ENCODE measurements at places on chromosomes 1 and 21.
A peak's percentile ranks its signal among the peaks of the same experiment; 100 is the strongest.

DNA sequence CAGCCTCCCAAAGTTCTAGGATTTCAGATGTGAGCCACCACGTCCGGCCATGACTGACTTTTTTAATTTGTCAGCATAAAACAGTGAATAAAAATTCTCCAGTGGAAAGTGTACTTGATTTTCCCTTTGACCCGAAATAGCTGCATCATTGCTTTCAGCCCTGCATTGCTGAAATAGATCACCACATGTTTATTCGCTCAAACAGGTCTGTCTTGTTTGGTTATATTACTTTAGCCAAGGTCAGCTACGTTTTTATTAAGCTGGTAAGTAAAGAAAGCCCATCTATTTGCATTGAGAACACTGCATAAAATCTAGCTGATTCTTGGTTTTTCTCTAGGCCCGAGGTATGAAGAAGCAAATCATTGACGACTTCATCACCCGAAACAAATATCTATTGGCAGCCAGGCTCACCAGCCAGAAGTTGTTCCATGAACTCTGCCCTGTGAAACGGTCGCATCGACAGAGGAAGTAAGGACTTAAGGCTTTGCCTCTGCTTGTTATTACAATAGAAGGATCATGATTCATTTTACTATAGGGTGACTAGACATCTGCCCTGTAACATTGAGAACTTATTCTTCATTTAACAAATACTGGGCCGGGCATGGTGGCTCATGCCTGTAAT, 25.6 kb downstream of the AGMAT start:
- no peak for DNase-seq

DNA sequence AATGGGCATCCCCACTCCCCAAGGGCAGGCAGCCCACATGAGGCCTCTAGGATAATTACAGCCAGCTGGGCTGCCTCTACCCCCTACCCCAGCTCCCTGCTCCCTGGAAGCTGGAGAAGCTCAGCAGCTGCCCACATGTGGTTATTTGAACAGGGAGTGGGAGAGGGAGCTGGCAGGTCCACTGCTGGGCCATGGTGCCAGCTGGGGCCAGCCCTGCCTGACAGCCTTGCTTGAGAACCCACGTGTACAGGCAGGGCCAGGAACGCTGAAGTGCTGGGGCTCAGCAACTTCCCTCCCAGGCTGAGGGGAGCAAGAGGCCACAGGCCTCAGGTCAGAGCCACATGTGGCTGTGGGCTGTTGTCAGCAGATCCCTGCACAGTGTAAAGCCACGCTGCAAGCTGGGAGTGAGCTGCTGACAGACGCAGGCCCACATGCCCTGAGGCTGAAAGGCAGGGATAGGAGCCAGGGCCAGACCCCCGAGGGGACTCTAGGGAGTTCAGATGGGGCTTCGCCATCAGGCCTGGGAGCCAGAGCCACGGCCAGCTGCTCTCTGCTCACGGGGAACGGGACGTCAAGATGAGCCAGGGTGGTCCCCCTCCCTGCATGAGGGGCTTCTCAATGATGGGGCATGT, 129.0 kb downstream of the SYF2 start:
- no peak for DNase-seq

DNA sequence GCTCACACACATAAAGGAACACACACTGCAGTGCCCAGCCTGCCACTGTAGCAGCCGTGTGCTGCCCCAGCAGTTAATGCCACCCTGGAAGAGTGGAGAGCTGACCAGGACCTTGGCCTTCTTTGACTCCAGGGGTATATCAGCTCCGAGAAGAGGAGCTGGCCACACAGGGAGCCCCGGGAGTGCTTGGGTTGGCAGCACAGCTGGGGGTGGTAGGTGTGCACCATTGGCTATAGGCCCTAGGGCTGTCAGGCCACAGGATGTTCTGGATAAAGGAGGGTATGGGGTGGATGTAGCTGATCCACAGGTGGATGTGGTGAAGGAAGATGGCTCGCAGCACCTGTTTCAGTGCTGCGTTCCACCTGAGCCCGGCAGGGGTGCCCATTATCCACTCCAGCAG, 640.5 kb downstream of the PLPP3 start:
- DNase-seq = peak; percentile 52

GRCh38 chr1:181789395-181789794, 272.1 kb downstream of the ZNF648 start:
- no peak for DNase-seq

DNA sequence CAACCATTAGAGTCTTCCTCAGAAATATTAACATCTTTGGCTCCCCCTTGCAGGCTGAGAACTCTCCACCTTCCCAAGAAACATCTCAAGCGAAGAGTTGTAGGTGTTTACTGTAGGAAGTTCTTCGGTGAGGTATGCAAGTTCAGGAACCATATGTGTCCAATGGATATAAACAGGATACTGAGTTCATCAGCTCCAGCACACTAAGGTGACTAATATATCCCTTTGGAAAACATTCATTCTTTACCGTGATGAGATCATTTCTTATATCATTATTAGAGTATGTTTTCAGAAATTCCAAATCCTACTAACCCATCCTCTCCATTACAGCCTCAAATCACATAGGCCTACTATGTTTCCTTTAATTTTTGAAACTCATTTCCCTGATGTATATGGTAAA, 37.3 kb upstream of the PRMT6 start:
- no peak for DNase-seq

DNA sequence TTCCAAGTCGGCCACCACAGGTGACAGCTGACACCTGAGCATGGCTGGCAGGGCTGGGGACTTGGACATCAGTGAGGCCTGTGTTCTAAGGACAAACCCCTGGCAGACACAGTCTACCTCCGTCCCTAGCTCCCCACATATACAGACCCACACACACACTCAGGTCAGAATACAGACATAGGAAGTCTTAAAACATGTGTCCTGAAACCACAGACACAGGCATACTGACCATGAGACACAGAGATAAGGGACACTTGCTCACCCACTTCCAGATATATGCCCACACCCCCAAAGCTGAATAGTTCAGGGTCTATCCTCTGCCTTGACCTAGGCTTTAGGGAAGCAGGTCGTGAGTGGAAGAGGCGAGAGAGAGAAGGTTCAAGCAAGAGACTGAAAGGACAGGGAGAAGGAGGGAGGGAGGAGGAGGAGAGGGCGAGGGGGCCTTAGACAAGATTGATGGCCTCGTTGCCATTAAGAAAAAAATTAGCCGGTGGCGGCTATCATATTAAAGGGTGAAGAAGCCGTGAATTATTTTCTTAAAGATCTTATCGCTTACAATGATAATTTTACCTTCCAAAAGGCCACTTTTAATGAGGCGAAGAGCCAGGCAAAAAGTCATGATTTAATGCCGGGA, 49.9 kb downstream of the TMEM53 start:
- DNase-seq = no peak
